ENCODE measurements at places on chromosomes 16 and 17. TPM values are rescaled to one million over a fixed set of nuclear protein-coding genes. Genes with fewer than 3 reads are reported as not detected.

GPR142 gene
- total RNA-seq, result not detected

CALB2 gene
- not detected for total RNA-seq

CHST4 gene
- not detected for total RNA-seq

TMEM88 gene
- total RNA-seq, result 6.2 TPM

KRT33B gene
- not detected for total RNA-seq

C16orf54 gene
- total RNA-seq, result 139 TPM

GLTPD2 gene
- total RNA-seq, result not detected

DPEP1 gene
- not detected for total RNA-seq

TNFRSF17 gene
- total RNA-seq, result not detected

DNA sequence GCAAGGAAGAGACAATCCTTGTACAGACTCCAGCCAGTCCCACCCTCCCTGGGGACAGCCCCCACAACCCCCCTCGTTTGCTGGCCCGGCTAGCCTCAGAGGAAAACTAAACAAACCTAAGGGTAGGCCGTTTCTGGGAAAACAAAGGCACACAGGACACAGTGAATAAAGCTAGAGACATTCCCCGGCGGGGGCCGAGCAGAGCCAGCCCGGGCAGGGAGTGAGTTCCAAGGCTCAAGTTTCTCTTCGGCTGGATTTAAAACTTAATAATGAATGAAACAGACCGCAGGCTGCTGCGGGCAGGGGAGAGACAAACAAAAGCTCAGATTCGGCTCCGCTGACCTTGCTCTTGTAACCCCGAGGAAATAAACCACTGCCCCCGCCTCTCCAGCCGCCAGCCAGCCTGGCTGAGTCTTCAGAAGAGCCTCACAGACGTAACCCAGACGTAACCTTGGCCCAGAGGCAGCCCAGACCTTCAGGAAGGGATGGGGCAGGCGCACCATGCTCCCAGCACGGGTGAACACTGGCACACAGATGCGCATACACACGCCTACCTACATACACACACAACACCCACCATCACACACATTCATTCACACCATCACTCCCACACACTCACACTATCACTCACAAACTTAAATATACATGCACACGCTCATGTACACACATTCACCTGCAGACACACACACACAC, 216.0 kb downstream of the ZNF423 start:
- no peaks in the 10 kb centered on the region for H3K4me1 ChIP-seq
- no peak for DNase-seq
- no peak overlapping the region for H3K27ac ChIP-seq

GRCh38 chr17:39953471-39953888, 9.3 kb upstream of the GSDMA start:
- H3K4me3 ChIP-seq, result peak overlapping the region; percentile 61
- peaks cover 12% of the 10 kb centered on the region for H3K4me1 ChIP-seq
- no peak for DNase-seq

DNA sequence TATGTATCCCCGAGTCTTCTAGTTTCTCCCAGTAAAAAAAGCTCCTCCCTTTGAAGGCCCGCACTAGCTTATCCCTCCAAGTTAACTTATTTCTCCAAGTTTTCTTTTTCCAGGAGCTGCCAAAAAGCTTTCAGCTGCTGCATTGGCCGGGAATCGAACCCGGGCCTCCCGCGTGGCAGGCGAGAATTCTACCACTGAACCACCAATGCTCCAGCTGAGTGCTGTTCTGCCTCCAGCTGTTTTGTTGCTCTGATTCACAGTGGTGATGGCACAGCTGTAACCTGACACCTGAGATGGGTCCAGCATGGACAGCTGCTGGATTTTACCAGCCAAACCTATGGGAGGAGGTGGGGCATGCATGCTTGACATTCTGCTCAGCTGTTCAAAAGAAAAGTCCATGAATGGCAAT, 22.1 kb downstream of the VAC14 start:
- H3K4me3 ChIP-seq, result no peak overlapping the region
- DNase-seq, result no peak
- H3K27me3 ChIP-seq, result no peaks in the 10 kb centered on the region
- no peak overlapping the region for H3K27ac ChIP-seq

DNA sequence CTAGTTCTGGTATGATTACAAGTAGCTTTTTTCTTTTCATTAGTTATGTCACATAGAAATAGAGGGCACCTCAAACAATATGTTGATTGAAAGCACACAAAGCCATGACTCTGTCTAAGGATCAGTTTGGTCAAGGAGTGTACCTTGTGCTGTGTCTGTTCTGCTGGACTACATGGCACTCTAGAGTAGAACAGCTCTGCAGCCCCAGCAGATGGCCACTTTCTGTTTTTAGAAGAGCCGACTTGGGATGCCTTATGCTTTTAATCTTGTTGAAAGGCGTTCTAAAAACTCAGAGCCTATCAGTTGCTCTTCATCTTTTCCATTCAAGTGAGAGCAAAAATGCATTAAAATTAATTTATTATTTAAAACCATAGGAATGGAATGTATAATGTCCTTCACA, 49.3 kb upstream of the CA10 start:
- no peak for DNase-seq
- H3K4me3 ChIP-seq, result no peak overlapping the region
- H3K4me1 ChIP-seq, result no peaks in the 10 kb centered on the region
- no peak overlapping the region for H3K27ac ChIP-seq
- H3K36me3 ChIP-seq, result no peaks in the 10 kb centered on the region

GRCh38 chr17:71970312-71970711, 150.5 kb upstream of the SOX9 start:
- H3K27me3 ChIP-seq, result no peaks in the 10 kb centered on the region
- no peaks in the 10 kb centered on the region for H3K4me1 ChIP-seq
- H3K4me3 ChIP-seq, result no peak overlapping the region

DNA sequence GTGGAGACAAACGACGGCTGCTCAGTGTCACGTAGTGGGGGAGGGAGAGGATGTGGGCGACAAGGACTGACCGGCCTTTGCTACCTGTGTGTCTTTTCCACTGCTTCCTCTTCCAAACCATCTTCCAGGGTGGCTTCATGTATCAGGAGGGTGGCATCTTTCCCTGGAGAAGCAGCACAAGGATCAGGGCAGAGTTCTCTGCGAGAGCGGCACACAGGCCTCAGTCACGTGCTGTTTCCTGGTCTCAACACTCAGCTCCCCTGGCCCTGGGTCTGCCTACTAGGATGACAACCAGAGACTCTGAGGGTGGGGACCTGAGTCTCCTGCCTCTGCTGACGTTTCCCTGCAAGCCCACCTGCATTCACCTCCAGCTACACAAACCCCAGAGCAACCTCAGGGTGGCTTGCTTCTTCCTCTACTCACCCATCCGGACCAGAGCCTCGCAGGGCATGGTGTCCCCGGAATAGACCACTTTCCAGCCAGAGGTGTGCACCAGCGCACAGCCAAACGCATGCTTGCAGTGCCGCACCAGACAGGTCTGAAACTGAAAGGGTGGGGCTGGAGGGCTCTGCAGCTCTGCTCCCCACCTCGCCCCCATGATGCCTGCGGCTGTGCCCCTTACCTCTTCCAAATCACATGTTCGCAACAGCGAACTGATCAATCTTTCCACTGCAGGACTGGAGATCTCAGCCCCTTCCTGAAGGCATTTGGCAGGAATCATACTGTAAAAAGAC, 23.3 kb downstream of the ELAC2 start:
- no peak for DNase-seq
- H3K4me1 ChIP-seq, result no peaks in the 10 kb centered on the region
- H3K27me3 ChIP-seq, result no peaks in the 10 kb centered on the region
- H3K27ac ChIP-seq, result no peak overlapping the region
- H3K36me3 ChIP-seq, result peaks cover 83% of the 10 kb centered on the region

GRCh38 chr17:50147841-50148225, 2.6 kb downstream of the PPP1R9B start:
- H3K4me3 ChIP-seq, result peak overlapping the region; percentile 84
- DNase-seq, result no peak
- peaks cover 22% of the 10 kb centered on the region for H3K36me3 ChIP-seq
- H3K27me3 ChIP-seq, result no peaks in the 10 kb centered on the region
- peak overlapping the region; percentile 79 for H3K27ac ChIP-seq

DNA sequence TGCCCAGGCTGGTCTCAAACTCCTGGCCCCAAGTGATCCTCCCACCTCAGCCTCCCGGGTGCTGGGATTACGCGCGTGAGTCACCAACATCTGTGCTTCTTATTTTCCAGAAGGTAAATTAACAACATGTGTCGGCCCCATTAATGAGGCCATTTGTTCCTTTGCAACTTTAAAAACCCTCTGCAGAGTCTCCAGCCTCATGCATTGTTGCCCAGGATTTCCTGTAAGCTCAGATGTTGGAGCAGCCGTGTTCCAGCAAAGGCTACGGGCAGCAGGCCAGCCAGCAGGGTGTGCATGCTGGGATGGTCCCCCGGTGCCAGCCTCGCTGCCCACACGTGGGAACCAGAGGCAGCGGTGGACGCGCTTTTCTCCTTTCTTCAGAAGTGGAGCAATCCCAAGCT, 19.1 kb upstream of the HEXD start:
- H3K27me3 ChIP-seq, result no peaks in the 10 kb centered on the region
- peaks cover 4% of the 10 kb centered on the region for H3K36me3 ChIP-seq
- DNase-seq, result no peak
- no peak overlapping the region for H3K4me3 ChIP-seq
- H3K27ac ChIP-seq, result no peak overlapping the region
- peaks cover 14% of the 10 kb centered on the region for H3K4me1 ChIP-seq

- H3K4me1 ChIP-seq, result no peaks in the 10 kb centered on the region
- H3K27ac ChIP-seq, result no peak overlapping the region
- DNase-seq, result no peak
These were observed 225.0 kb downstream of the C16orf78 start for GRCh38 chr16:49598383-49599170.

DNA sequence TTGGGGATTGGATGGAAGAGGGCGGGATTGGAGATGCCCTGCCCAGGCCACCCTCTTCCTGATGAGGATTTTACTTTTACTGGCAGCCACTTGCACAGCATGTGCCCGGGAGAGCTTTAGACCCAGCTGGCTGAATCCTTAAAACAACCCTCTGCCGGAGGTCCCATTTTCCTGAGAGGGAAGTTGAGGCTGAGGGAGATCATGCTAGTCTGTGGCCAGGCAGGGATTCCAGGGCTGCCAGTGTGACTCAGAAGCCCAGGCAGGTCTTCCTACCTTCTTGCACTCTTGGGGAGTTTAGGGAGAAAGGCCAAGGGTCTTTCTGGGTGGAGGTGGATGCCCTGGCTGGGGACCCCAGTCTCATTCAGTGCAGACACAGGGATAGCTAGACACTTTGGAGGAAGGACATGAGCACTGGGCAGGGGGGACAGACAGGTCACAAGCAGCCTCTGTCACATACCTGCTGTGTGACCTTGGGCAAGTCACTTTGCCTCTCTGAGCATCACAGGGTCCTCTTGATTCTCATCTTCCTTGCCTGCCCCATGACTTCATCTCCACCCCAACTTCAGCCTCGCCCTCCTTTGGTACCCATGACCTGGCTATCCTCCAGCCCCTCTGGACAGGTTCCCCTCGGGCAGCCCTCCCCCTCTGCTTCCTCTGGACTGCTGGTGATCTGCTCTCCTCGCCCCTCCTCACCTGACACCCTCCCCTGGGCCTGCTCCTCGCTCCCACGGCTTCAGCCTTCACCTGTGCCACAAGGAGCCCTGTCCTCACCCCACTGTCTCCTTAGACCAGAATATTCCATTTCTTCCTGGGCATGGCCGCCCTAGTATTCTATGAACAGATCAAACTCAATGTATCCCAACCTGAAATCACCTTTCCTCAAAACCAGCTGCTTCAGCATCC, 11.3 kb upstream of the DCAF7 start:
- peaks cover 6% of the 10 kb centered on the region for H3K4me1 ChIP-seq
- H3K4me3 ChIP-seq, result no peak overlapping the region
- DNase-seq, result no peak
- no peaks in the 10 kb centered on the region for H3K36me3 ChIP-seq
- no peak overlapping the region for H3K27ac ChIP-seq

- no peaks in the 10 kb centered on the region for H3K4me1 ChIP-seq
- no peaks in the 10 kb centered on the region for H3K36me3 ChIP-seq
- no peak overlapping the region for H3K27ac ChIP-seq
- no peak for DNase-seq
- no peak overlapping the region for H3K4me3 ChIP-seq
These were observed 12.7 kb upstream of the CD300LD start for GRCh38 chr17:74604761-74605160.

DNA sequence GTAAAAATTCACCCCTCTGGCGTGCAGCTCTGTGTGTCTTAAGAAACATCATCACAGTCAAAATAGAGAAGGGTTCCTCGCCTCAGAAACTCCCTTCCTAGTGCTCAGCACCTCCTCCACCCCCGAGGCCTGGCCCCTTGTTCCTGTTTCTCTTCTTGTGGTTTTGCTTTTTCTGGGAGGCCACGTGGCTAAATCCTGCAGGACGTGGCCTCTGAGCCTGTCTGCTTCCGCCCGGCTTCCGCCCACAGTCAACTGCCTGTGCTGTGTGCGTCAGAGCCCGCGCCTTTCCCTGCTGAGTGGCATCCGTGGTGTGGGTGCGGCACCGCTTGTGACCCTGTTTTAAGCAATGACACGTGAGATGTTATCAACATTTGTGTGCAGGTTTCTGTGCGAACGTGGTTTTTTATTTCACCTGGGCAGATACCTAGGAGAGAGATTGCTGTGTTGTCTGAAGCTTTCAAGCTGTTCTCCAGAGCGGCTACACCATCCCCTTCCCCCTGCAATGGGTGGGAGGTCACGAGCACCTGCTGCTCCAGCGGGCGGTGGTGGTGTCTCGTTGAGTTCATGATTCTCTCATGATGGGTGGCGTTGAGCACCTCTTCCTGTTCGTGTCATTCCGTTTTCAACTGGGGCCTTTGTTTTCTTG, 21.7 kb downstream of the ACSF3 start:
- H3K27me3 ChIP-seq, result no peaks in the 10 kb centered on the region
- H3K27ac ChIP-seq, result peak overlapping the region; percentile 86
- H3K4me1 ChIP-seq, result peaks cover 46% of the 10 kb centered on the region
- DNase-seq, result peak; percentile 94
- H3K36me3 ChIP-seq, result peaks cover 39% of the 10 kb centered on the region

DNA sequence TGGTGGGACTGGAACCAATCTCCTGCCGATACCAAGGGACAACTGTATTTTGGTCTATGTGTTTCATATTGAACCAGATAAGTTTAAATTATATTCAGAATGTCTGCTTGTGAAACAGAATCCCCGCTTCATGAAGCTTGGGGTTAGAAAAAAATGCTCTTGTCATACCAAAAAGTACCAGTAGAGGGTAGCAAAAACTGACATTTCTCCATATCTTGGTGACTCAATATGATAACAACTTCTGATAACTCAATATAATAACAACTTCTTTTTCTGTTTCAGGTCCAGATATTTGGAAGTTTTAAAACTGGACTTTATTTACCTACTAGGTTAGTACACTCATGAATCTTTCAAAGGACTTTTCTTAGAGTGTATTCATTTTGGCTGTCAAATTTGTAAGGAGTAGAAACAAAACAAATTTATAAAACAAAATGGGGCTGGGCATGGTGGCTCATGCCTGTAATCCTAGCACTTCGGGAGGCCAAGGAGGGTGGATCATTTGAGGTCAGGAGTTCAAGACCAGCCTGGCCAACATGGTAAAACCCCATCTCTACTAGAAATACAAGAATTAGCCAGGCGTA, 52.3 kb upstream of the ADCY7 start:
- DNase-seq, result peak; percentile 61
- H3K4me1 ChIP-seq, result peaks cover 4% of the 10 kb centered on the region
- H3K36me3 ChIP-seq, result peaks cover 34% of the 10 kb centered on the region
- H3K4me3 ChIP-seq, result no peak overlapping the region
- no peaks in the 10 kb centered on the region for H3K27me3 ChIP-seq
